ENCODE measurements at places on chromosomes 5 and 9. TPM values are rescaled to one million over a fixed set of nuclear protein-coding genes. Genes with fewer than 3 reads are reported as not detected.

DNA sequence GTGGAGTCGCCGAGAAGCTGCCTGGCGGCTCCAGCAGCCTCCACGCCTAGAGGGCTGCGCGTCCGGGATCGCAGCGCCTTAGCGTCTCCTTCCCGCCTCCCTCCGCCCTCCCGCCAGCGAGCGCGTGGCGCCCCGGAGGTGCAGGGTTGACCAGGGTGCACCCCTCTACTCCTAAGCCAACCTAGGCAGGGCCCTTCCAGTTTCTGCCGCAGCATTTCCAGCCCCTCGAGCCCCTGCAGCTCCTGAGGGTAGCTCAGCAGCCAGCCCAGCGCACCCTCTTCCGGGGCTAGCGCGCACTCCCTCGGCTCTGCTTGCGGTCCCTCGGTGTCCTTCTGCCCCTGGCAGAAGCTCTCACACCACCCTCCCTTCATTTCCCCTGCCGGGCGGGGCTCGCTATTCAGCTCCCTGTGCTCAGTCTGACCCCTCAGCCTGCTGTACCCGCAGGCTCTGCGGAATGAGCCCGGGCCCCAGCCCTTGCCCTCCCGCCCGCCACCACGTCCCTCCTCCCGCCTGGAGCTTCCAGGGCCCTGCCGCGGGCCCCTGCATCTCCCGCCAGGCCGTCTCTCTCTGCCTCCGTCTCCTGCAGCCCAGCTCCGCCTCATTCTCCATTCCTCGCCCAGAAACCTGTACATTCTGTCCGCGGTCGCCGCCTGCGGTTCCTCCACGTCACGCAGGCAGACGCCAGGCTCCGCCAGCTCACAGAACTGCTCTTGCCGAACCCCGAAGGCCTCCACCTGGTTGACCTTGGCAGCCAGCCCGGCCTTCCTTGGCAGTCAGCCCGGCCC lies 61.8 kb downstream of the SPATA31C2 start:
- peaks cover 32% of the 10 kb centered on the region for H3K27me3 ChIP-seq
- H3K4me3 ChIP-seq = peak overlapping the region; percentile 39
- H3K27ac ChIP-seq = no peak overlapping the region
- H3K36me3 ChIP-seq = no peaks in the 10 kb centered on the region
- peaks cover 14% of the 10 kb centered on the region for H3K4me1 ChIP-seq

GRCh38 chr5:135670588-135670987 lies 91.8 kb upstream of the CXCL14 start:
- H3K27ac ChIP-seq = no peak overlapping the region
- H3K4me3 ChIP-seq = no peak overlapping the region
- no peaks in the 10 kb centered on the region for H3K36me3 ChIP-seq

GRCh38 chr5:172133359-172134029 lies 54.5 kb downstream of the STK10 start:
- H3K27me3 ChIP-seq = no peaks in the 10 kb centered on the region
- H3K27ac ChIP-seq = no peak overlapping the region
- H3K4me3 ChIP-seq = no peak overlapping the region
- no peaks in the 10 kb centered on the region for H3K4me1 ChIP-seq

GRCh38 chr5:104739905-104740304 lies 1177.3 kb upstream of the NUDT12 start:
- no peaks in the 10 kb centered on the region for H3K4me1 ChIP-seq
- no peaks in the 10 kb centered on the region for H3K36me3 ChIP-seq
- no peak for DNase-seq
- H3K27ac ChIP-seq = no peak overlapping the region

DNA sequence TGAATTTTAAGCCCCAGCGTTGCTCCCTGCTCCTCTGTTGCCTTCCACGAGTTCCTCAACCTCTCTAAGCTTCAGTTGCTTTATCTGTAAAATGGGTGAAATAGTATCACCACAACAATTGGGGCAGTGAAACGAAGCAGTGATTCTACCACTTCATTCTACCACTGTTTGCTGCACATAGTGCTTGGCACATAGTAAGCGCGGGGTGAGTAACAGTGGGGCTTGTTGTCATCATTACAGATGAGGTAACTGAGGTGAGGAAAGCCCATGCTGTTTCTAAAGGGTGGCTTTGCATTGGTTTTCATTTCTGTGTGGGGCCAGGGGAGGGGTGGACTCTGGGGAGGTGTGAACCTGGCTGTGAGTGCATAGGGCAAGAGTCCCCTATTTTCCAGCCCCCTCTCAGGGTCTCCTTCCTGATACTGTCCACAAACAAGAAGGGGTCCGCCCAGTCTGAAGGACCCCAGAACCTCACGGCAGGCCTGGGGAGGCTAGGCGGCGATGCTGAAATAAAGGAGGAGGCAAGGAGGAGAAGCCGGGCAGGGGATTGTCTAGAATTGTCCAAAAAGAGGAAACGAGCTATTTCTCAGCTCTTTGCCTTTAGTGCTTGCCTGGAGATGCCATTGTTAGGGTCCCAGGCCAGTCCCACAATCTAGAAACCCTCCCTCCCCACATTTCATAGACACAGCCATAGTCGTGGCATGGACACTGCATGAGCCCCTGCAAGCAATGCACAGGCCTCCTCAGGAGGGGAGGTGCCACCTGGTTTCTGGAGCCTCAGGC lies 65.6 kb downstream of the IL6ST start:
- H3K4me3 ChIP-seq = no peak overlapping the region
- no peaks in the 10 kb centered on the region for H3K4me1 ChIP-seq
- DNase-seq = no peak
- no peak overlapping the region for H3K27ac ChIP-seq

GRCh38 chr5:149442563-149443182 lies 63.6 kb upstream of the IL17B start:
- peak overlapping the region; percentile 38 for H3K27ac ChIP-seq
- DNase-seq = peak; percentile 99
- H3K4me3 ChIP-seq = no peak overlapping the region
- no peaks in the 10 kb centered on the region for H3K36me3 ChIP-seq
- peaks cover 6% of the 10 kb centered on the region for H3K4me1 ChIP-seq

DNA sequence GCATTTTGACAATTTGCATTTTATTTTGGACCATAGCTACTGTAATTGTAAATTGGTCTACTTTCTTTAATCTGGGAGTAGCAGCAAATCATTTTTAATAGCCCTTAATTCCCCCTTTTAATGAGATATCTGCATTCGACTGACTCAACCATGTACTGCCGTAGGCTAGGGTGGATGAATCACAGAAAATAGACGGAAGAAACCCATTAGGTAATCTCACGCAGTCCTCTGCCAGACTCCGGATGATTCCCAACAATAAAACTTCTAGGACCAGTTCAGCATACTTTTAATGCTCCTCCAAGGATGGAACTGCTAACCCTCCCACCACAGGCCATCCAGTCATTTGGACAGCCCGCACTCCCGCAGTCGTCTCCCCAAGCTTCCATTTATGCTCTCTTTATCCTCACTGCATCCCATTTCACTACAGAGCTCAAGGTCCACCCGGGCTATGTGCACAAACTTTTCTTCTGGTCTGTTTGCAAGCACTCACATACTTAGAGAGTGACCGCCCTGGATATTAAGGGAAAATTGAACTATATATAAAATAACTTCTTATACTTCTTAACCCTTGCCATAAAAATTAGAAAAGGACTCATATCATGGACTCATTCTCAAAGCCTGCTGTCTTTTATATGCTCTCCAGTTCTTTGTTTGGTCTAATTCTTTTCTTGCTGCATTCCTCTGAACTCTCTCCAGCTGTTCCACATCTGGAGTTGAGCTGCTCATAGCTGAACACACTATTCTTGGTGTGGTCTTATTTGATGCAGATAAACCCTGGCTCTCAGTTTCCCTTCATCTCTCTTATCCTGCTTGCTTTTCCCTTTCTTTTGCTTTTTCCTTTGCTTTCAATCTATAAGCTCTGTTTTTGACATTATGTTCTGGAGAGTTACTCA lies 326.6 kb downstream of the ARL15 start:
- H3K4me1 ChIP-seq = no peaks in the 10 kb centered on the region
- H3K36me3 ChIP-seq = no peaks in the 10 kb centered on the region
- no peak overlapping the region for H3K27ac ChIP-seq

The AK6 gene
- 44.2 TPM for total RNA-seq

The MYO10 gene
- total RNA-seq = 107 TPM

The PCDHB9 gene
- total RNA-seq = 1.6 TPM

The CCDC180 gene
- 8.2 TPM for total RNA-seq
